HAP-1 (cell line): ENCODE measurements at places on chromosomes 13 and 19.

DNA sequence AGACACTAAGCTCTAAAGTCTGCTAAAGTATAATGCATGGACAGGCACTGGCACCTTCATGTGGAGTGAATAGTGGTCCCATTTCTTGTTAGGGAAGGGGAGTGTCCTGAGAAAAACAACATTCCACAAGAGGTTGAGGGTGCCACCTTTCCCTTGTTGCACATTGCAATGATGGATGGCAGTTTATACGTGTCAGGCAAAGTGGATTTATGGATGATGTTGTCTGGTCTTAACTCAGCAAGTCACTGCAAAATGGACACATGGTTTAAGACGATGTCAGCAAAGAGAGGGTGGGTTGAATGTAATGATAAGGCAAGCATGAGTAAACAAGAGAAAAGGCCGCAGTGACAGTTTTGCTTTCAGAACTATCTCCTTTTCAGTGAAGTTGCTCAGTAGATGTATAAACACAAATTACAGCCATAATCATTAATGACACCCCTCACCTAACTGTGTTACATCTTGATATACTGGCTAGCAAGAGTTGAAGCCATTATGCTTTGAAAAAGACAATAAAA lies 19.6 kb upstream of the CBY2 start:
- DNase-seq: no peak

DNA sequence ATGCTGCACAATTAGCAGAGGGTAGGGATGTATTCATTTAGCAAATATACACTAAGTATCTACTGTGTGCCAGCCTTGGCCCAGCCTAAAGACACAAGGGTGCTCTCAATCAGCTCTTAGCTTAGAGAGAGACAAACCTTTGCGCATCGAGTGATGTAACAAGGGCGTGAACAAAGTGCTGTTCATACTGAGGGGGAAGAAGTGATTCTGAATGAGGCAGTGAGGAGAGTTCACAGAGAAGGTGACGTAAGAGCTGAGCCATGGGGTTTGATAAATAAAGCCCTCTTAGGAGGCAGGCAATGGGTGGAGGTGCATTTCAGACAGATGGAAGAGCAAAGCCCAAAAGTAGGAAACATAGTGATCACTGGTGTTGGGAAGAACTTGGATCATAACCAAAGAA lies 68.5 kb downstream of the FLT1 start:
- no peak for DNase-seq

GRCh38 chr19:13154241-13154778 lies 4.1 kb downstream of the IER2 start:
- DNase-seq: peak; percentile 22

DNA sequence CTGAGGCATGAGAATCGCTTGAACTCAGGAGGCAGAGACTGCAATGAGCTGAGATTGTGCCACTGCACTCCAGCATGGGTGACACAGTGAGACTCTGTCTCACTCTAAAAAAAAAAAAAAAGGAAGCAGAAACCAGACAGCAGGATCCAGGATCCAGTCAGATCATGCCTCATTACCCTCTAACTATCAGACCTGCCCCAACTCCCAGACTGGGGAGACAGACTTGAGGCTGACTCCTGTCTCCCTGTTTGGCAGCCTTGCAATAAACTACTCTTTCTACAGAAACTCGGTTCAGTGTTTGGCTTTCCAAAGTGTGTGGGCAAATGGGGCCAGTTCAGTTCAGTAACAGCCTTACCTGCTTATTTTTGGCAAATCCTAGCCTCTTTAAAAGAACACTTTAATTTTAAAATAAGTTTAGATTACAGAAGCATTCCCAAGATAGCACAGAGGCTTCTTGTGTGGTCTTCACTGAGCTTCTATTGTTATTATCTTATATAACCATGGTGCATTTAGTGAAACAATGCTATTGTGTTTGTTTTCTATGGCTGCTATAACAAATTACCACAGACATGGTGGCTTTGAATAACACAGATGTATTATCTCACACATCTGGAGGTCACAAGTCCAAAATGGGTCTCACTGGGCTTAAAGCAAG lies 18.5 kb downstream of the RASL11A start:
- no peak for DNase-seq

DNA sequence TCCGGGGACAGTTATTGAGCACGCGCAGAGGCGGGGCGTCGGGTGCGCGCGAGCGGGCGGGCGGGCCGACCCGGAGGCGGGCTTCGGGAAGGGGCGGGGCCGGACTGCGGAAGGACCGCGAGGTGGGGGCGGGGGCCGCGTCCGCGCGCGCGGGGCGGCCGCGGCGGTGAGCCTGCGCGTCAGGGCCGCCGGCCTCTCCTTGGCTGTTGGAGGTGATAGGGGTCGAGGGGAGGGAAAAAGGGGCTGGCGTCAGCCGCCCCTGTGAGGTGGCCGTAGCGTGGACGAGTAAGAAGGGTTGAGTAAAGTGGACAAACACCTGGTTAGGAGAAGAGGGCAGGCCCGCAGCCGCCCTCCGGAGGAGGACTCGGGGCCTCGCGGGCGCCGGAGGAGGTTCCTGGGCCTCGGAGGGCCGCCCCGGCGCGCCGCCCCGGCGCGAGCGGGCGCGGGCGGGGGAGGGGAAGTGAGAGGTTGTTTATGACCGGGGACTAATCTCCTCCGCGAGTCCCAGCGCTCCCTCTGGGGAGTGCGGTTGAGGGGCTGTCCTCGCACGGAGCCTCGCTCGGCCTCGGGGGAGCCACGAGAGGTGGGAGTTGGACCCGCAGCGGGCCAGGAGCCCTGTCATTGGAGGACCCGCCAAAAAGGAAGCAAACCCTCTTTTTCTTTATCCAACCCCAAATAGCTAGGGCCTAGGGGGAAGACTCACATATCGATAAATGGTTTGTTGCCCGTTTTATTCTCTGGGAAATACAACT lies 547 bp upstream of the INTS6 start:
- peak; percentile 88 for DNase-seq

GRCh38 chr19:4114181-4114580 lies 9.7 kb downstream of the MAP2K2 start:
- DNase-seq: no peak

GRCh38 chr13:106401081-106401480 lies 134.4 kb downstream of the EFNB2 start:
- no peak for DNase-seq

DNA sequence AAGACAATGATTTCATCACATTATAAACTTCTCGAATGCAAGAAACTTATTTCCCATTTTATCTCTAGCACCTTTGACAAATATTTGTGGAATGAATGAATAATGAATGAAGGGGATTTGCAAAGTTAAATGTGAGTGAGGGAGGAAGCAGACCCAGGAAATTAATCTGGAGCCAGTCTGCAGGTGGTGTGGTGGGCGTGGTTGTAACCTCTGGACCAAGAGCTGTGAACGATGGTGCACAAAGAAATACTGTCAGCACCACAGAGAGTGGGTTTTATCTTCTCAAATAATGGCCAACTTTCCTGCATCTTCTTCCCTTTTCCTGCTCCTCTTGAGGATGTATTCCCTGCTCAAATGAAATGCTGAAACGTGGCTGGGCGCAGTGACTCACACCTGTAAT lies 11.0 kb upstream of the ZNF792 start:
- no peak for DNase-seq

DNA sequence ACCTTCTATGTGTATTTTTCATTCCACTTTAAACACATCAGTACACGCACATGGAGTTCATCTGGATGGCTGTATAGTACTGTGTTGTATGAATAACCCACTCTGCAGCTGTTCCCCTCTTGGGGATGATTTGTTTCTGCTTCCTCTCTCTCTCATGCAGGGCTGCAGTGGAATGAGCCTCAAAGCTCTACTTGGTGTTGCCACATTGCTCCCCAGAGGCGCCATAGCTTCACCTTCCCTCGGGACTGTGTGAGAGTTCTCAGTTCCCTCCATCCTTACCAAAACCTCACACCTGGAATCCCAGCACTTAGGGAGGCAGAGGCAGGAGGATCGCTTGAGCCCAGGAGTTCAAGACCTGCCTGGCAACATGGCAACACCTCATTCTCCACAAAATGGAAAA lies 28.4 kb upstream of the GPR183 start:
- no peak for DNase-seq

DNA sequence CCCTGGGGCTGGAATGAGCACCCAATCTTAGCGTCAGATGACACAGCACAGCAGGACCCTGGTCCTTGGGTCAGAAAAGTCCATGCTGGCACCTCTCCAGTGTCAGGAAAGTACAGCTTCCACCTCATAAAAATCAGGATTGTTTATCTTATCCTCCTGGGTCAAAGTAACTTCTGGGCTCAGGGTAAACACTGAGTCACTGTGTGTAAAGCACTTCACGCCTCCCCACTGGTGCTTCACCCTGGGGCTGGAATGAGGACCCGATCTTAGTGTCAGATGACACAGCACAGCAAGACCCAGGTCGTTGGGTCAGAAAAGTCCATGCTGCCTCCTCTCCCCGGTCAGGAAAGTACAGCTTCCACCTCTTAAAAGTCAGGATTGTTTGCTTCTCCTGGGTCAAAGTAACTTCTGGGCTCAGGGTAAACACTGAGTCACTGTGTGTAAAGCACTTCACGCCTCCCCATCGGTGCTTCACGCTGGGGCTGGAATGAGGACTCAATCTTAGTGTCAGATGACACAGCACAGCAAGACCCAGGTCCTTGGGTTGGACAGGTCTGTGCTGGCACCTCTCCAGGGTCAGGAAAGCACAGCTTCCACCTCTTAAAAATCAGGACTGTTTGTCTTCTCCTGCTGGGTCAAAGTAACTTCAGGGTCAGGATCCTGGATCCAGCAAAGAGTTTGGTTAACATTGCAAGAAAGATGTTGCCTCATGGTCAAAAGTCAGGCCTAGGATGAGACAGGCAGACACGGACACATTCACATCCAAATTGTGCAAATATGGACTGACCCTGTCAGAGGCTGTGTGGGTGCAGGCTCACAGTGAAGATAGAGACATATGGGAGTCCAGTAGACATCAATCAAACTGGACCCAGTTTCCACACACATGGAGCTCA lies 39.2 kb upstream of the CYP2A7 start:
- no peak for DNase-seq

DNA sequence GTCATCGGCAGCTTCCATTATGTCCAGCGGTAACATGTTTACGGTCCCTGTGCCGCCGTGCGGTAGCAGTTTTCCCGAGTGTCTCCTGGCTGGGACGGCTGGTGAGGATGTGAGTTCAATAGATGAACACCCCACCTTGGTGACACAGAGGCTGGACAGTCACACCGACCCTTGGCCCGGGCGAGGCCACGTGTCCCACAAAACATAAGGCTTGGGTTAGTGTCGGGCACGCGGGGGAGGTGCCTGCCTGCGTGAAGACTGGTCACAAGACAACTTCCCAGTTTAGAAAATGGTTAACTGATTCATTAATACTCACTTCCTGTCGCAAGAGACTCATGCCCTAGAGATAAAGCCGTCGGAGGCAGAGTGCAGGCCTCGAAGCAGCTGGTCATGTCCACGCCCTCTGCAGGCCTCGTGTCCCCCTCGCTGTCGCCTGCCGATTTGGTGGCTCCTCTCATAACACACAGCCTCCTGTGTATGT lies 17.2 kb downstream of the RASA3 start:
- no peak for DNase-seq

GRCh38 chr19:1984357-1984756 lies 31.2 kb downstream of the BTBD2 start:
- no peak for DNase-seq

GRCh38 chr19:6378486-6378885 lies 2.8 kb upstream of the PSPN start:
- DNase-seq: no peak

DNA sequence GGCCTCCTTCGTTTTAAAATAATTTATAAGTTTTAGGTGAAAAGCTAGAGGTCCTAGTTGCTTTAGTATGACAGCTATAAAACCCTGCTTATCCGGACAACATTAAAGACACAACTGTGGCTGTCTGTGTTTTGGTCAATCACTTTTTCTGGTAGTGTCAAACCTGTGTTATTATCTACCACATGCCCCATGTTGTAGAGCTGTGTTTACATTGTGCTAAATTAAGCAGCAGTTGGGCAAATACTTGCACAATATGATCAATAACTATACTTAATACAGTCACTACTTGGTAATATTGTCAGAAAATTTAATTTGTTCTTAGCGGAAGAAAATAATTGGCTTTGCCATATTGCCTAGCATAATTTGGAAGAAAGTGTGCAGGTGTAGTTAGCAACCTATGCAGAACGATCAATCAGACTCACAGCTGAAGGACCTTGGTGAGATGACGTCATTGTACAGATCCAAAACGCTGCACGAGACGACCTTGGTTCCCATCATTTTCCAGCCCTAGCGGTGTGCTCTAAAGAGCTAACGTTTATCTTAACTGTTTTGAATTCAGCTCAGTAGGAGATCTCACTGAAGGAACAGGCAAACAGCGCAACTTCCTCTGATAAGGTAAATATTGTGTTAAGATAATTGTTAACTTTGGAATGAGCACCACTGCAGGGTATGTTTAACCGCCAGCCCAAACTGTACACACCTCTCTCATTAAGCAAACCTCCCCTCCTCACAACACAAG lies 476.6 kb downstream of the IRS2 start:
- no peak for DNase-seq

DNA sequence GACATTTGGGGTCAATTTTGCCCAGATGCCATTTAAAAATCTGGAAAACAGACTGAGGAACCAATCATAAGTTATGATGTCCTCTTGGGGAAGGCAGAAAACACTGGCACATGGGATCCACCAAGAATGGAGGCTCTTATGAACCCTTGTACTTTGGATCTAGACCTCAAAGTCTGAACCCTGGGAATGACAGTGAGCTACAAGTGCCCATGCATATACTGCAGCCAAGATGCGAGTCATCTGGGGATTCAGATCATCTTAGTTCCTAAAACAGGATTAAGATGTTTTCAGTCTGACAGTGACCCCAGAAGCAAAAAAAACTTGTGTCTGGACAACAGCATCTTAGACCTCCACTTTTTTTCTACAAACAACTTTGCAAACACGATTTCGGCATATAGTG lies 100.2 kb upstream of the SIAH3 start:
- no peak for DNase-seq

DNA sequence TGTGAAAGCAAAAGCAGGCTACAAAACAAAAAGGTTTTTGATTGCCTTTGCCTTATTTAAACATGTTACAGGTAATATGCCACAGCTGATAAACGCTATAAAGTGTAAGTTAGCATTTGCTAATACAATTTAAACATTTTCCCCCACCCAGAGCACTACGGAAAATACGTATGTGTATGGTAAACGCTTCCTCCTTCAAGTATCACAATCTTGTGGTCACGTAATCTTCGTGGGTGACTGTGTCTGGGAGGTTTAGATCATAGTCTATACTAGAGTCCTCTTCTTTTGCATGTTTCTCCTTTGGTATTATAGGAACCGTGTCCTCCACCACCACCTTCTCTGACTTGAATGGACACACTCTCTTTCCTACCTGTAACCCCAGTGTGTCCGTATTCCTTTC lies 38.1 kb upstream of the POSTN start:
- DNase-seq: no peak

GRCh38 chr19:6250024-6250615 lies 29.7 kb downstream of the MLLT1 start:
- no peak for DNase-seq

GRCh38 chr13:104327211-104327610 lies 1261.0 kb upstream of the SLC10A2 start:
- DNase-seq: no peak

DNA sequence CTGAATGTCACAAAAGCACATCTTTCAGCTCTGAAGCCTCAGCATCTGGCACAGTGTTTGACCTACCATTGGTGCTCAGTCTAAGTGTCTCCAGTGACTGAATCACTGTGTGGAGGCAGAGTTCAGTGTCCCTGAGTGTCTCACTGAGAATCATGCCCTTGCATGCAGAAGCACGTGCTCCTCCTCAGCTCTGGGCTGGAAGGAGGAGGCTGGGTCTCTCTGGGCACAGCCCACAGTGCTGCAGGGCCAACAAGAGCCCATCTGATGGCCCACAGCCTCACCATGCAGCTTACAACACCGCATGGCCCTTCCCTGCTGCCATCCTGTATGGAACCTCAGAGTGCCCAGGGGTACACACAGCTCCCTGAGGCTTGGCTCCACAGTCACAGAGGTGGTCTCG lies 86.1 kb downstream of the TEX26 start:
- DNase-seq: no peak
